Stimulated activated CD8-positive, alpha-beta memory T cell treated with anti-CD3 and anti-CD28 coated beads, Interleukin-2, amount 100 ng/mL, for 48 hours (primary cell): ENCODE measurements at places on chromosomes 12 and 14.

- no peak for DNase-seq
These were observed 43.7 kb downstream of the SAV1 start for GRCh38 chr14:50624447-50624846.

- DNase-seq, result no peak
These were observed 41.6 kb upstream of the CSRP2 start for GRCh38 chr12:76920172-76921099.

DNA sequence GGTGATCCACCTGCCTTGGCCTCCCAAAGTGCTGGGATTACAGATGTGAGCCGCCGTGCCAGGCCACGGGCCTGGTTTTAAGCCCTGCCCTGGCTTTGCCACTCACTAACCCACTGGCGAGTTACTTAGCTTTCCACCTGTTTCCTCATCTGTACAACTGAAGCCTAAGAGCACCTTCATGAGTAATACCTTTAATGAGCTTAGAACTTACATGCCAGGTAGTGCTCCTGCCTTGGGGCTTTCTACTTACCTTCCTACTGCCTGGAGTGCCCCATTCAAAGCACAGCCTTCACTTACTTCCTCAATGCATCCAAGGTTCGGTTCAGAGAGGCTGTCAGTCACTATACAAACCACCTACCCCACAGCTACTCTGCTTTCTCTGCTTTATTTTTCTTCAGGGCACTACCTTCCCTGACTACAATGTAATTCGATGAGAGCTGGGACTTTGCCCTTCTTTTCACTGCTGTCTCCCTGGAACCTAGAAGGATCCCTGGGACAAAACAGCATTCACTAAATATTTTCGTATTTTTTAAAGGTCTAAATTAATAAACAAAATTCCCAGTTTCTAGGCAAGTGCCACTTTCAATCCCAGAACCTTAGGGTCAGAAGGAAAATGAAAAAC lies 13.8 kb downstream of the ZCCHC8 start:
- no peak for DNase-seq

- DNase-seq, result no peak
These were observed 68.9 kb downstream of the KDM2B start for GRCh38 chr12:121511916-121512315.

- no peak for DNase-seq
These were observed 351.3 kb upstream of the KITLG start for GRCh38 chr12:88931598-88931997.

- DNase-seq, result no peak
These were observed 12.1 kb upstream of the ATP23 start for GRCh38 chr12:57929092-57929830.

DNA sequence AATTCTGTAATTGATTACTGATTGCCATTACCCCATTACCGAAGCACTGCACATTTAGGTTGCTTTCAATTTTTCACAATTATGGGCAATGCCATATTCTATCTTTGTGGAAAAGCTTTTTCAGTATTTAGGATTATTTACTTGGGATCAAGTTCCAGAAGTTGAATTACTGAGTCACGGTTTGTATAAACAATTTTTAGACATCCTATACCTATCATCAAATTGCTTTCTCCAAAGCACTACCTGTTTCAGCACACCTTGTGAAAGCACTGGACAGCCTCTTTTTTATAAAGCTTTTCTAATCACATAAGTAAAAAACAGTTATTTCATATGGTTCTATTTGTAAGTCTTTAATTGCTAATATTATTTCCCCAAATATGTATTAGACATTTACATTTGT lies 221.5 kb upstream of the CAND1 start:
- DNase-seq, result no peak

GRCh38 chr14:29197557-29197956 lies 431.0 kb downstream of the FOXG1 start:
- no peak for DNase-seq

- DNase-seq, result no peak
These were observed 25.9 kb downstream of the MMP17 start for GRCh38 chr12:131853832-131854797.

DNA sequence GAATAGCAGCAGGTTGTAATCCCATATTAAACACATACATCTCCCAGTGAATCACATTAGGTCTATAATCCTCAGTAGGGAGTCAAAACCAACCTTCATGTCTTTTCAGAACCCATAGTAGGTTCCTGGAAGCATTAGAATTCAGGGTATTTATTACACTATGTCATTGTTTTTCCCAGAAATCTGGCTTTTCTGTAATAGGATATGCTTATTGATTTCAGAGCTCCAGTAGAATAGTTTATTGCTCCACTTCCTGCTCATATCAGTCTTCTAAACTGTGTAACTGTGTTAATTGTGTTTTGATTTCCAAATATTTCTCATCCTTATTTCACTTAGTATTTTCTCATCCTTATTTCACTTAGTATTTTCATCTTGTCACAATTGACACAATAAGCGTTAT lies 268.0 kb downstream of the CCDC59 start:
- DNase-seq, result no peak

DNA sequence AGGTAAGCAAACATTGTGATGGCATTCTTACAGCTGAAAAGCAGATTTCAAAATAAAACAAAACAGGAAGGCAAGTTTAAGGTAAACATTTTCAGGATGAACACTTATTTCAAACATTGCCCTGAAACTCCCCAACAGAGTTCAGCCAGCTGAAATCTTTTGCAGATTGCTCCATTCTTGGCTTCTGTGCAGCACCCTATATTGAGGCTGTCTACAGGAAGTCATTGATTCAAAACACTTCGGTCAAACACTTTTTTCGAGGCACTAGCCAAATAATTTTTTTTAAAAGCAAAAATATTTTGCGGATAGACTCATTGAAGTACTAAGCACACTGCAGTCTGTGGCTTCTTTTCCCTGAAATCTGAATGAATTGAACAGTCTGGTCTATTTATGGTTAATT lies 318.1 kb upstream of the PDE3A start:
- DNase-seq, result no peak

DNA sequence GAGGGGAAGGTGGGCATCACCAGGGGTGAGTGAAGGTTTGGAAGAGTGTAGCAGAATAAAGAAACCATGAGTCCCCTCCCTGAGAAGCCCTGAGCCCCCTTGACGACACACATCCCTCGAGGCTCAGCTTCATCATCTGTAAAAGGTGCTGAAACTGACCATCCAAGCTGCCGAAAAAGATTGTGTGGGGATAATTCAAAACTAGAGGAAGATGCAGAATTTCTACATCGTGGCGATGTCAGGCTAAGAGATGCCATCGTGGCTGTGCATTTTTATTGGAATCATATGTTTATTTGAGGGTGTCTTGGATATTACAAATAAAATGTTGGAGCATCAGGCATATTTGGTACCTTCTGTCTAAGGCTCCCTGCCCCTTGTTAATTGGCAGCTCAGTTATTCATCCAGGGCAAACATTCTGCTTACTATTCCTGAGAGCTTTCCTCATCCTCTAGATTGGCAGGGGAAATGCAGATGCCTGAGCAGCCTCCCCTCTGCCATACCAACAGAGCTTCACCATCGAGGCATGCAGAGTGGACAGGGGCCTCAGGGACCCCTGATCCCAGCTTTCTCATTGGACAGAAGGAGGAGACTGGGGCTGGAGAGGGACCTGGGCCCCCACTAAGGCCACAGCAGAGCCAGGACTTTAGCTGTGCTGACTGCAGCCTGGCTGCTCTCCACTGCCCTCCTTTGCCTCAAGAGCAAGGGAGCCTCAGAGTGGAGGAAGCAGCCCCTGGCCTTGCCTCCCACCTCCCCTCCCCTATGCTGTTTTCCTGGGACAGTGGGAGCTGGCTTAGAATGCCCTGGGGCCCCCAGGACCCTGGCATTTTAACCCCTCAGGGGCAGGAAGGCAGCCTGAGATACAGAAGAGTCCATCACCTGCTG lies 7.0 kb downstream of the SERPINA1 start:
- no peak for DNase-seq

DNA sequence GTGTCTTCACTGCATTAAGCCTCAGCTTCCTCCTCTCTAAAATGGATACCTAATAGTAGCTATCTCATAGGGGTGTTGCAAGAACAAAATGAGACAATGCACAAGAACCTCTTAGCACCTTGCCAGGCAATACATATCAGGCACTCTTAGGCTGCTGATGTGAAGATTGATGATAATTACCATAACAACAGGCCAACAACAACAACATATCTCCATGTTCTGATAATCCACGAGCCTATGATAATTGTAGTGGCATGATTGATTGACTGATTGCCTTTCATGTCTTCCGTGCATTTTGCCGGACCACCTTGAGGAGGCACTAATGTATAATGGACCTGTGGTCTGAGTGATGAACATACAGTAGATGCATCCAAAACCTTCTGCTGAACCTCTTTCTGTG lies 50.7 kb upstream of the WSCD2 start:
- no peak for DNase-seq

DNA sequence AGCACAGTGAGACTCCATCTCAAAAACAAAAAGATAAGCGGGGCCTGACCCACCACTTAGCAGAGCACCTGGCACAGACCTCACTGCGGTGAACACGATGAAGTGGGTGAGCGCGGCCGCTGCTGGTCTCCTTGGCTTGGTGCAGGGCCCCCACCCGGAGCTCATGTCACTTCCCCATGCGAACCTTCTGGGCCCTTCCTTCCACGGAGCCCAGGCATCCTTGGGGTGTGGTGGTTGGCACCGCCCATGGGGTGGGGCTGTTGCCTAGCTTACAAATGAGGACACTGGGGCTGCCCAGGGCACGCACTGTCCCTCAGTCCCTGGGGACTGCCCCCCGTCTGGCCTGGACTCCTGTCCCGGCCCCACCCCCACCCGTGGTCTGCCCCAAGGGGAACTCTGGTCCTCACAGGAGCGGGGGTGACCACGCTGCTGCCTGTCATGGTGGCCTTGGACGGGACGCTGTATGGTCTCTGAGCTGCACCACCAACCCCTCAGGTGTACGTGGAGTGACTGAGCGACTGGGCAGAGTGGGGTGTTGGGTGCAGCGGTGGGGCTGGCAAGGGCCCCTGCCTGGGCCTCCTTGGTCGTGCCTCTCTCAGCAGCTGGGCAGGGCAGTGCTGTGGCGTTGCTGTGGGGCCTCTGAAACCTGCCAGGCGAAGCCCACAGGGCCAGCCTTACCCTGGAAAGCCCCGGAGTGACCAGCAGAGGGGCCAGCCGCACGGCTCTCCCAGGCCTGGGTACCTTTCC lies 15.3 kb downstream of the FBRSL1 start:
- DNase-seq, result no peak

GRCh38 chr14:22297376-22297775 lies 291.6 kb downstream of the DAD1 start:
- no peak for DNase-seq

GRCh38 chr12:94831081-94831751 lies 172.3 kb downstream of the NDUFA12 start:
- peak; percentile 8 for DNase-seq

DNA sequence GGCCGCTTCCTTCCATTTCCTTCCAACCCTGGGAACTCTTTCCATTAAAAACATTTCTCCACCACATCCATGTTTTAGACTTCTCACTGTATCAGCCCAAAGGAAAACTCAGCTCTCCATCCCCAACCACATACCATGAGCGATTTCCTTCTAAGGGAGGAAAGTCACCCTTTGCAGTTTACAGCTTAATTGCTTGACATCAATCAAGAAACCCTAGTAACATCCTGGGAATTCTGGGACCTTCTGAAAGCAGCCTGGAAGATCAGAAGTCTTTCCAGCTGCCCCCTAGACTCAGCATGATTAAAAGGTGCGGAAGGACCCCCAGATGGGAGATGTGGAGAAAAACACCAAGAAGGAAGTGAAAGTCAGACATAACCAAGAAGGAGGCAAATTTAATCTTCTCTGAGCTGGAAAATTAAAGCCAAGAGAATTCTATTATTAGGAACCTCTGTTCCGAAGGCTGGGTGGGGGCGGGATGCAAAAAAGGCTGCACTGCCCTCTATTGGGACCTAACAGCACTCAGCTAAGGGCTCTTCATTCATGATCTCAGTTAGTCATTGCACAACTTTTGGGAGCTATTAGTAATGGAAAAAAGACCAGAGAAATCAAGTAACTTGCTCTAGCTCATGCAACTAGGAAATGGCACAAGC lies 73.3 kb upstream of the PLXNC1 start:
- no peak for DNase-seq

DNA sequence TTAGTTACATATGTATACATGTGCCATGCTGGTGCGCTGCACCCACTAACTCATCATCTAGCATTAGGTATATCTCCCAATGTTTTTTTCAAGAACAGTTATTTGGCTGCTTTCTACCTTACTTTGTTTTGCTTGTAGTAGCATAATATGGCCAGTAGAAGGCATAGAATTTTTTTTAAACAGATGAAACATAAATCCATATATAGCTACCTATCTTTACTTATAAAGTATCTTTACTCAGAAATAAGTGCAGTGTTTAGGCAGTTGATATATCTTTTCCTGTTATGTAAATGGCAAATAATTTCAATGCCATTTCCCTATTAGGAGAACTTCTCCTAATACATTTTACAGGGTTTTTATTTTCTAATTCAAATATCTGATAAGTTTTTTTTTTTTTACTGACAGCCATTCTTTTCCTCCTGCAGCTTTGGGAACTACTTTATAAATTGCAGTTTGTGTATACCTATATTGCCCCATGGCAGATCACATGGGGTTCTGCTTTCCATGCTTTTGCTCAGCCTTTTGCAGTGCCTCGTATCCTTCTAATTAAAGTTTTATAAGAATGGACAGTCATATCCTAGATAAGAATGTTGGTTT lies 143.1 kb downstream of the PCNX1 start:
- no peak for DNase-seq

GRCh38 chr12:100545092-100545491 lies 28.4 kb upstream of the GAS2L3 start:
- DNase-seq, result no peak

DNA sequence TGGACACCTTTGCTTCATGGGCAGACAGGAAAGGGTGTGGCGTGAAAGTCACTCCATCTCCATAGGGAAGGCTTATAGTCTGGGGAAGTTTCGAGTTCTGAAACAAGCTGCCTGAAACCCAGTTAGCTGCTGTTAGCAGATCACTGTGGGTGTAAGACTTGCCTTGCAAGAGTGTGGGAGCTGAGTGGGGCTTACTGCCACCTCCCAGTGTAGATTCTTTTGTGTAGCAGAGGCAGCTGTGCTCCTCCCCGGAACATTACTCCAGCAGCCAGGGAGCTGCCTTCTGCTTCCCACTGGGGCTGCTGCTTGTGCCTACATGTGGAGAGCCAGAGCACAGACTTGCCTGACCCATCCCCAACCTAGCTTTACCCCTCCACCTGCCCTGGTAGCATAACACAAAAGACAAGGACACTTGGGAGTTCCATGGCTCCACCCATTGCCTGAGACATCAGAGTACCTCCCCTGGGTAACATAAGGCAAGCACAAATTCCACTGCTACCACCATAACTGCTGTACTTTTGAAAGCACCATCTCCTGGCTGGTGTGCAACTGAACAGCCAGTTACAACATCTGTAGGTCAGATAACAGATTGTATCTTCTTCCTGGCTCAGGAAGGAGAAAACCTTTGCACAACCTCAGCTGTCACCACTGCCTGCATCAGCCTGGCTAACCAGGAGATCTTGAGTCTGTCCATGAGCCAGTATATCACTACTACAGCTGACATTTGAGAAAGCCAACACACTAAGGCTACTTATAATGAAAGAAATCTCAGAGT lies 69.5 kb downstream of the ADAMTS20 start:
- no peak for DNase-seq
